Stimulated activated CD8-positive, alpha-beta memory T cell treated with anti-CD3 and anti-CD28 coated beads, Interleukin-4, amount 100 ng/mL, for 24 hours (primary cell): ENCODE measurements at places on chromosomes 16 and 17.

DNA sequence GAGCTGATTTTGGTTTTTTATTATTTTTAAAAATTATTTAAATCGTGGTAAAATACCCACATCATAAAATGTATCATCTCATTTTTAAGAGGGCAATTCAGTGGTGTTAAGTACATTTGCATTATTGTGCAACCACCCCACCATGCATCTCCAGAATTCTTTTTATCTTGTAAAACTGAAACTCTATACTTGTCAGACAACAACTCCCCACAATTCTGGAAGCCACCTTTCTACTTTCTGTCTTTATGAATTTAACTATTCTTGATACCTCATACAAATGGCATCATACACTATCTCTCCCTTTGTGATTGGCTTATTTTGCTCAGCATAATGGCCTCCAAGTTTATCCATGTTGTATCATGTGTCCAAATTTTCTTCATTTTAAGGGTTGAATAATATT lies 97.9 kb downstream of the HS3ST3B1 start:
- DNase-seq, result no peak

DNA sequence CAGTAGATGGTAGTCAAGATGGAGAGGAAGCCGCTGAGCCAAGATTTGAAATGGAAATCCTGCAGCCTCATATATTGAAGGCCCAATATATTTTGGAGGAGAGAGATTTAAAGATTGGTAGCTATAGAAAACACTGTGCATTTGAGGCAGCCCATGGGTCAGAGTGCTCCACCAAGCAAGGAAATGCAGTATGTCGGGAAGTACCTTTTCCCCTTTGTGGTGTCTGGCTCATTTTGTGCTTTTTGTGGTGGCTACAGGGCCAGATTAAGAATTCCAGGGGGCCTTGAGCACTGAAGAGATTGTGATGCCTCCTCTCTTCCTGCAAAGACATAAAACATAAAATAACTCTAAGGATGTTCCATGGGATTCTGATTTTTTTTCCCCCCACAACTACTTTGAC lies 39.6 kb downstream of the CDRT15 start:
- DNase-seq, result no peak

DNA sequence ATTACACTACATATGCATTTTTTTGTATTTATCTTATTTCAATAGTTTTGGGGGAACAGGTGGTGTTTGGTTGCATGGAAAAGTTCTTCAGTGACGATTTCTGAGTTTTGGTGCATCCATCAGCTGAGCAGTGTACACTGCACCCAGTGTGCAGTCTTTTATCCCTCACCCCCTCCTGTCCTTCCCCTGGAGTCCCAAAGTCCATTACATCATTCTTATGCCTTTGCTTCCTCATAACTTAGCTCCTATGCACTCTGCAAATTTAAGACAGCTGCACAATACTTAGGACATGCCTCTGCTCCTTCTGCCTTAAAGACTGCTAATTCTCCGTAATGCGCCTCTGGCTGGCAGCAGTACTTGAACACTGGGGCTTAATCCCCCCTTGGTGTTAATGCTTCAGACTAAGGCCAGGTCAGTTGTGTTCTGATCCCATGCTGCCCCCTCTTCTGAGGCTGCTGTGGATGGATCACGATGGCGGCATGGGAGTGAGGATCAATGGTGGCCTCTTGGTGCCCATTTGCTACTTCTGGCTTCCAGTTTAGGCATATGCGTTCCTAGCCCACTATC lies 146.2 kb downstream of the PARN start:
- no peak for DNase-seq

DNA sequence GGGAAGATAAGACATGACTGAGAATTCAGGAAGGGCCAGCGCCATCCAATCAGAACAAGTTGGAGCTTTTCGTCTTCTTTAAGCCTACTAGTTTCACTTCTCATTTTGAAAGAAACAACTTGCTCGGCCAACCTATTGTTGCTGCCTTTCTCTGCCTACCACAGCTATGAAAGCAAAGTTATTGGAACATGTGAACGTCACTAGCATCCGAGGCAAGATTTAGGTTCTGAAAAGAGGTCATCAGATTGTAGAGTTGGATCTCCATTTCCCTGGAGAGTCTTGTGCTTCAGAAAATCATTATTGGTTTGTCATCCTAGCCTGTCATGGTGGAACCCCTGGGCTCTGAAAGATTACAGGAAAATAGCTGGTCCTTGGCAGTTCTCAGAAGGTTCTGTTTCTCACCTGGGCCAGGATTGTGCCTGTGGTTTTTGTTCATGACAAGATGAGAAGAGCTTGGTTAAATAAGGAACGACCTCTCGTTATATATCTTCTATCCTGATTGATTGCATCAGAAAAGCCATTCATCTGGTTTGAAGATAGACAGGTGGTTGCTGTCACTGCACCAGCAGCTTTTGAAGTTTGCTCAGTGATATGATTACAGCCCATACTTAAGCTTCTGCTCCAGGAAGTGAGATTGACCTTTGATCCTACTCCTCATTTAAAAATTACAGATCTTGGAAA lies 25.3 kb downstream of the CDH13 start:
- DNase-seq, result no peak

DNA sequence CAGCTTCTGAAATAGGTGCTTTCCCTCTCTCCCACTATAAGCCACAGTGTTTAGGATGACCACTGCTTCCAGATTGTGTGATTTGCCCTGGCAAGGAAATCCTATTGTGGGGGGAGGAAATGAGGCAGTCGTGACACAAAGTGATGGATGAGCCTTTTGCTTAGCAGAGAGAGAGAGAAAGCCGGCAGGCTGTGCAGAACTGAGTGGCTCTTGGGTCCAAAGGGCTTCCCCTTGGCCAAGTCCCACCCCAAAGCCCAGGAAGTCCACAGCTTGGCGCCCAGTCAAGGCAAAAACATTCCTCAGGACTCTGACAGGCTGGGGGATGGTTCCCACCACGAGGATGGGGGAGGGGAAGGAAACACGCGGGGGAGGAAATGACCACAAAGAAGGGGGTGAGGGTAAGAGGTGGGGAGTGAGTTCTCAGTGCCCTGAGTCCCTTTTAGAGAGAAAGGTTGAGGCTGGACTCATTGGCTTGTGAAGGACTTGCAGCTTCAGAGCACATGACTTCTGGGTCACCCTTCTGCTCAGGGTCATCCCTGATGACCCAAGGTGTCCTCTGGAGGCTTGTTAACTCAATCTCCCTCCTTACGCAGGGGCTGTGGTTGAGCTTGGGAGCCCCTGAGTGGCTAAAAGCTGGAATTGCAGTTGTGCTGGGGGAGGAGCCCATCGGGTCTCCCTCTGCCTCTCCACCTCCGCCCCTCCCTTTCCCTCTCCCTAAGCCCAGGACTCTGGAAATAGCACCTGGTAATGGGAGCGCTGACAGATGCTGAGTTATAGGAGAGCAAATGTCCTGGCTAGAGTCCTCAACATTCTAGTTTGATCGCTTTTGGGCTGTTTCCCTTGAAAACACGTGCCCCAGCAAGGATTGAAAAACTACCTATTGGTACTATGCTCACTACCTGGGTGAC lies 10.3 kb upstream of the MSL1 start:
- peak; percentile 48 for DNase-seq
